Bladder microvascular endothelial cell (primary cell): ENCODE measurements at places on chromosomes 1 and 21. TPM values are rescaled to one million over a fixed set of nuclear protein-coding genes. Genes with fewer than 3 reads are reported as not detected.

The S100A8 gene
- total RNA-seq = not detected in 2 replicates

The ADAM30 gene
- not detected in 2 replicates for total RNA-seq

The SRP9 gene
- total RNA-seq = 174 and 239 TPM in 2 replicates

The ZNF695 gene
- 2.3 and 3.3 TPM in 2 replicates for total RNA-seq

The TMEM269 gene
- not detected in 2 replicates for total RNA-seq

The C1orf167 gene
- total RNA-seq = 0.16 and 0.19 TPM in 2 replicates

The SGIP1 gene
- 3.6 and 99.6 TPM in 2 replicates for total RNA-seq

The COL18A1 gene
- total RNA-seq = 184 and 311 TPM in 2 replicates

The LCE1F gene
- not detected in 2 replicates for total RNA-seq

The LCE7A gene
- not detected in 2 replicates for total RNA-seq

The ANGPTL1 gene
- under 0.01 TPM in 1 of 2 replicates, not detected in the other for total RNA-seq

The EPHA10 gene
- total RNA-seq = under 0.01 TPM in 1 of 2 replicates, not detected in the other

The GPR3 gene
- 0.16 and 0.19 TPM in 2 replicates for total RNA-seq

The AGO3 gene
- 4.4 and 31.0 TPM in 2 replicates for total RNA-seq

The C1orf141 gene
- not detected in 2 replicates for total RNA-seq
